AG04449 (cell line): ENCODE measurements at places on chromosomes 12 and 14.

GRCh38 chr12:105378911-105379310 lies 48.4 kb downstream of the C12orf75 start:
- DNase-seq = no peak

DNA sequence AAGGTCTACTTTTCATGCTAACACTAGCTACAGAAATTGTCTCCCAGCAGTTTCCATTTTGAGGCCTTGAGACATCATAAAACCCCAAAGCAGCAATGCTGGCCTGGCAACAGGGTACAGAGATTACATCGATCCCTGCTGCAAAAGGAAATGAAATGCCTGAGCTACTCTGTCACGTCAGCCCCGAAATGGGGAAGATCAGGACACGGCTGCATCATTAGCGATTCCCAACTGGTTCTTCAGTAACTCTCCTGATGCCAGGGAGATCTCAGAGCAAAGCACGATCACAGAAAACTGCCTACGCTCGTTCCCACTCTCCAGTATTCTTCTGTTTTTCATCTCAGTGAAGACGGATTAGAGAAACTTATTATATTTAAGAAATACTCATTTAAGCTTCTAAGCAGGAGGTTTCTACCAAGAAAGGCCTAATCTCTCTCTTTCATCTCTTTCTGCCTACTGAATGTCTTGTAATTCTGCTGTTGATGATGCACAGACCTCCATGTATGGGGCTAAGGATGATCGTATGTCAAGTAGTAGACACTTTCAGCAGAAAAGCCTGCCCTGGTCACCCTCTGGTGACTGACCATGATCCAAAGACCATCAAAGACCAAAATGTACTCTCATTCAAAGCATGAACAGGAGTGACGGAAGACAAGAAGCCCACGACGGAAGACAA lies 168.5 kb downstream of the RIMBP2 start:
- DNase-seq = no peak

DNA sequence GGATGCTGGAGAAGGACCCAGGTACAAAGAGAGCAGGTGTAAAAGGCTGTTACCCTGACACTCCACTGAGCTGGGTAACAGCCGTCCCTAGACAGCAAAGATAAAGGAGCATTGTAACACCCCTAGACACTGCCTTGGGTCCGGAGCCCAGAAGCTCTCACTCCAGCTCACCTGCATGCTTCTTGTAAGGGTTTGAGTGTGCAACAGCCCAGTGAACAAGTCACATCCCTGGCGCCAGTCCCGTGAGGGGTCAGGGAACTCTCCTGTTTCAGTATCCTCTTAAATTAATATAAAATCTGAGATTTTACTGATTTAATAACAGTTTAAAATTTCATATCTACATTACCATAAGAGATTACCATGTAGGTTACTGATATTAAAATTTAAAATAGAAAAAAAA lies 124.8 kb upstream of the LMO3 start:
- no peak for DNase-seq

DNA sequence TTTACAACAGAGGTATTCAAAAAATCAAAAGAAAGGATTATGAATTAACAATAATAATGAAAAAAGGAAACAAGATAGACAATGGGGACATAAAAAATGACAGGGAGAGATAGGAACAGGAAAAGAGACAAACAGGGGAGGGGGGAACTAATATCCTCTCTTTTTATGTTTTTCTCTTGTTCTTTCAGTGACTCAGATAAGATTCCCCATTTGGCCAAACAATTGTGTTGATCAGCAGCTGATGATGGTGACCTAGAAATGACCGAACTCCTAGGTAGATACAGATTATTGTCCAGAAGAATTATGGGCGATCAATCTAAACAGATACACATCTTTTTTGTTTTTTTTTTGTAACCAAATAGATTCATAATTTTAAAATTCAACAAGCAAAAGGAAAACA lies 1277.2 kb upstream of the FLRT2 start:
- no peak for DNase-seq

DNA sequence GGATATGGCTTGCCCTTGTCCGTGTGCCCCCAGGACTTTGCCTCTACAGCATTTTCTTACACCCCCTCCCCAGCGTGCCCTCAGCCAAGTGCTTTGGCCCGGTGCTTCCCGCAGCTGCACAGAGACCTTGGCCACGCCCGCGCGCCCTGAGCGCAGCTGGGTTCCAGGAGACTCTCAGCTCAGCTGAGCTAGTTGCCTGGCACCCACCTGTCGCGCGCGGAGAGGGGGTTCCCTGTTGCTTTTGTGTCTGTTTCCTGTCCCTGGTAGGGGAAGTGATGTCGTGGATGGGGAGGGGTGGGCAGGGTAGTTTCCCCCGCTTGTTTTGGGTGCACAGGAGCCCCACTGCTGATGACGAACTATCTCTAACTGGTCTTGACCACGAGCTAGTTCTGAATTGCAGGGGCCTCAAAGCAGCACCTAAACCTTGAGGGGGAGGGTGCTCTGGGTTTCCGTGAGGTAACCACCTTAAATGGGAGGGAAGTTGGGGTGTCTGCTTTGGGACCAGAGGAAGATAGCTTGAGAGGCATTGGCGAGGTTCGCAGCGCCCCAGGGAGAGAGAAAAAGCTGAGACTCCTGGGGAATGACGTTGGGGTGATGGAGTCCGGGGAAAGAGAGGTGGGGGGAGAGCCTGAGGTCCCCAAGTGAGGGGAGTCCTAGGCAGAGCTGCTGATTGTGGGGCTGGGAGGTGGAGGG lies 1.5 kb downstream of the DIO3 start:
- DNase-seq = no peak

DNA sequence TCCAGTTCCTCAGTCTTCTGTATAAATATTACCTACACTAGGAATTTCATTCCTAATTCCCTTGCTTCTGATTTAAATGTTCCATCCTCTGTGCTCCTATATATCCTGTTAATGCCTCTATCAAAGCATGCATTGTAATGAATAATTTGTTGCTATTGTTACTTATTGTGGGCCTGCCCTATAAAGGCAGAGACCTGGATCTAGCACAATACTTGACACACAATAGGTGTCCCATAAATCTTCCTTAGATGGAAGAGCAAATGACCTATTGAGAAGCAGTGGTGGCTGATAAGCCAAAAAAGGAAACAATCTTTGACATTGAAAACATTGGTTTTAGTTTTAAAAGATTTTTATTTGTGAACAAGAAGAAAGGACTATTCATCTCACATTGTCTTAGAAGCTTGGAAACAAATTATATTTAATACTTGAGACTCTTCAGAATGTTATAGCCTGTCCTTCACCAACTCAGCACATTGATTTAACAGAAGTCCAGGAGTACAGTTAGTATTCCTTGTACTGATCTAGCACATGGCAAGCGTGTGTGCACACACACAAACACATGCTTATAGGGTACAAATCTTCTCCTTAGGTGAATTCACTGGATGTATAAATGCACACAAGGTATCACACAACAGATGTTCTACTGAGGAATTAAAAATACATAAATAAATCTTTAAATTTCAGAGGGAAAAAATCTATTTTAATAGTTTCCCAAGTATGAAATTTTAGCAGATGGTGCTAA lies 135.9 kb downstream of the DUSP6 start:
- no peak for DNase-seq

- no peak for DNase-seq
These were observed 60.9 kb downstream of the SERPINA3 start for GRCh38 chr14:94673071-94673470.

- DNase-seq = no peak
These were observed 12.7 kb upstream of the CCDC177 start for GRCh38 chr14:69587389-69587788.

DNA sequence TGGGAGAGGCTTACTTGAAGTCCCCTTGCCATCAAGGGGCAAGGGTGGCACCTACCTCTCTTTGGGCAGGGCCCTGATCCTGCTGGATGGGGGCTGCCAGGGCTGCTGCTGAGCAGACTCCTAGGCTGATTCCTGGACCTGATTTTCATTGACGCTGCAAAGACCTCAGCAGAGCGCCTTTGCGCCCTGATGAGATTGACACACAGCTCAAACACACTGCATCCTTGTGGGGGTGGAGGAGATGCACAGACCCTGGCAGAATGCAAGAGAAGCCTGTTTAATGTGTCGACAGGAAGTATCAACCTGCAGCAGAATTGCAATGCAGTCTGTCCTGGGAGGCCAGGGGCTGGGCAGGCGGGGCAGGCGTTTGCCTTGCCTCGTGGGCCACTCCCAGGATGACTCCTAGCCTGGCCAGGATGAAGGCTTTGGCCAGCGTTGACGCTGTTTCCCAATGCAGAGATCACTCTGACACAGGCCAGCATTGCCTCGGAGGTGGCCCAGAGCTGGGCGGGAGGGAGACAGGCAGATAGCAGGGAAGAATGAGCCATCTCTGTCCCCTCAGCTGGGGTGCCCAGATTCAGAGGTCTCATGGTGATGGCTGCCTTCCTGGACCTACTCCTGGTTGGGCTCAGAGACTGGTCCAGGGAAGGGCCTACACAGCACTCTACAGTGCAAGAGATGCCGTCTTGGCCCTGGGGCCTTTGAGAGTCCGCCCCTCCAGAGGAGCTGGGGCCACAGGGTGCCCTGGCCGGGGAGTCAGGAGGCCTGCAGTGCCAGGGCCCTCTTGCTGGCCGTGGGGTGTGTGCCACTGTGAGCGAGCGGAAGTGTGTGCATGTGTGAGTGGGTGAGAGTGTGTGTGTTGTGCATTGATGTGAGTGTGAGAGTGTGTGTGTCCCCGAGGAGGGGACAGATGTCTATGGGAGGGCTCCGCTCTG lies 108.3 kb downstream of the KIF26A start:
- DNase-seq = no peak

DNA sequence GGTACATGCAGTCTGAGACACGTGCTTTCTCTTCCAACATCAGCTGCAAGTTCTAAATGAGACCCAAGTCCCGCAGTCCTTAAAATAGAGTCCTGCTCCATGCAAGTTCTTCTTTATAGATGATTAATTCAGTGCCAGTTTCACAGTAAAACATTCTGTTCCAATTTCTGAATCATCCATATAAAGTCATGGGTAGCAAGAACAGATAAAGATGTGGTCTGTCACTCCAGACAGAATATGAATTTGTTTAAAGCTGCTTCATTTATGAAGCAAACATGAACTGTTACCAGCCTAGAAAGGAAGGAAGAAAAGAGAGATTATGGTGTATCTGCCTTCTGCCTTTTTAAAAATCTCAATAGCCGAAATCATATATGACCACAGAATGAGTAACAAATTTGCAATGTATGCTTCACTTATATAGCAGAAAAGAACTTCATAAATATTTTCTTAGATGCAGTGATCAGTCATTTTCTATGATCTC lies 83.3 kb downstream of the KITLG start:
- DNase-seq = no peak

GRCh38 chr14:63891148-63891975 lies 38.6 kb downstream of the SYNE2 start:
- DNase-seq = no peak

DNA sequence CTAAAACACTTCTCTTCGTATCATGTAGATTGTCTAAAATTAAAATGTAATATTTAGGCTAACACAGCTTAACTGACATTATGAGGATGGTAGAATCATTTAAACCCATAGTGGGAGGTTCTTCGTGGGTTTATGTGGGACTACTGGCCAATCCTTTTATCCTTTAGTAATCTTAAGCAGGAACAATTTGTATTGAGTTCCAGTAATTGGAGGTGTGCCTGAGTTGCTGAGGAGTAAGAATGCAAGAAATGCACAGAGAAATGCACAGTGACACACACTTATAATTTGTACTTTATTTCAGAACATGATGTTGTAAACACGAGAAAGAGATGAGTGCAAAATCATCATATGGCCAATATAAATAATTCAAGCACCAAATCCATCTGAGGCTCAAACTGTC lies 22.3 kb downstream of the OTOGL start:
- DNase-seq = no peak

- no peak for DNase-seq
These were observed 7.4 kb downstream of the OAS2 start for GRCh38 chr12:112985642-112986290.

DNA sequence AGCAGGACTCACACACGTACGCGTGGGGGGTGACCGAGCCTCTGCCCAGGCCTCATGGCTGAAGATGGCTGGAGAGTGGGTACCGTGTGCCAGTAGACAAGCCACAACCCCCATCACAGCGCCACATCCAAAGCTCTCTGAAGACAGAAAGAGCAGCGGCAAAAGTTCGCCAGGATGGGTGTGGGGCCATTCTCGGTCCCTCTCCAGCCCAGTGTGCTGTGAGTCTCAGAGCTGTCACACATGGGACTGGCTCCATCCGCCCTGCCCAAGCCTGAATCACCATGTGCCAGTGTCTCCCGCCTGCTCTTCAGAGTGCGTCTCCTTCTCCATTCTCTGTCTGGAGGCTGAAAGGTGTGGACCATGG lies 5.7 kb downstream of the TMEM179 start:
- DNase-seq = no peak

GRCh38 chr12:108119974-108120862 lies 8.9 kb upstream of the WSCD2 start:
- DNase-seq = no peak

DNA sequence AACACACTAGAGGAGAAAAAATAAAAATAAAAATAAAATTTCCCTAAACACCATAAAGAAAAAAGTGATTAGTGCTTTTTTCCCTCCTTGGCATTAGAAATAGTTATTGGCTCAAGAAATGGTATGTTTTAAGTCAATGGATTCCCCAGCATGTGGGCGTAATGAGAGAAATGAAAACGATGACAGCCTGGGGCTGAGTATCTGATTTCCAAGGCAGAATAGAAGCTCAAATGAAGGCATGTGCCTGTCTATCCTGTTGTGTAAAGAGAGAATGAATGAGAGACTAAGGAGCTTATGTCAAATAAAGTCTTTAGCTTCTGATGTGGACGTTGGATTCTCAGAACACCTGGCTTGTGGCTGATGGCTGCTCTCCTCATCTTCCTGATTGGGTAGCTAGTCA lies 1408.4 kb upstream of the TMEM132C start:
- DNase-seq = no peak

GRCh38 chr12:65524666-65525065 lies 246.2 kb downstream of the MSRB3 start:
- peak; percentile 59 for DNase-seq

DNA sequence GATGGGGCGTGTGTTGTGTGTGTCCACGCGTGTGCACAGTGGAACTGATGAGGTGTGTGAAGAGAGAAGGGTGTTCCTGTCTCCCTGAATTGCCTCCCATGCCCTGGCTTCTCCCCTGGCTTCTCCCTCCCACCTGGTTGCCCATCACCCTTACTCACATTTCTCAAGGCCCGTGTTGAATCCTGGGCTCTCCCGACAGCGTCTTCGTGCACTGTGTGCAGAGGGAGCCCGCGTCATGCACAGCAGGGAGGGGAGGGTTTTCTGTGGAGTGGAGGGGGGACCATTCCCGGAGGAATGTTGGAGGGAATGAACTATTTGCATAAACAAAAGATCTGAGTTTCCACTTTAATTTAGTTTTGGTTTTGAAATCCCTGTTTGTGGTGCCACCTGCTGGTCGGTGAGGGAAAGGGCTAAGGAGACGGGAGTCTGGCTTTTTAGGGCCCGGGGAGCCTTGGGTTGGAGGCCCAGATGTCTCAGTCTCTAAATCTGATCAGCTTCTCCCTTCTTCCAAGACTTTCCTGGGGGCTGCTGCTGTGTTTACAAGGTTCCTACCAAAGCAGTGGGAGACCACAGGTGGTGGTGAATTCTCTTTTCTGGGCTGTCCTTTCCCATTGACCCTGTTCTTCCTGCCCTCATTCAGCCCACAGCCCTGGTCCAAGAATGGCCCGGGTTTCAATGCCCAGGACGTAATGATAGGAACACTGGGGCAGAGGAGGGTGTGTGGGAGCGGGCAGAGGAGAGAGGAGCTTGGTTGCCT lies at the start of gene C1R:
C1R (minus strand) TSS at position 217 of the 757 bp plus-strand sequence; CDS start at position 160, 57 bp downstream.
- DNase-seq = peak; percentile 60
